Activated CD4-positive, alpha-beta memory T cell treated with anti-CD3 and anti-CD28 coated beads, Interleukin-2, amount 10 ng/mL, durations not matched to agents 7 days and 5 days (primary cell): ENCODE measurements at places on chromosomes 13 and 19. TPM values are rescaled to one million over a fixed set of nuclear protein-coding genes. Genes with fewer than 3 reads are reported as not detected.

GRCh38 chr13:75384879-75385707 is 96.9 kb downstream of the TBC1D4 start:
- no peak for DNase-seq

- no peak for DNase-seq
These were observed 6.0 kb downstream of the PNMA8B start for GRCh38 chr19:46489445-46490272.

DNA sequence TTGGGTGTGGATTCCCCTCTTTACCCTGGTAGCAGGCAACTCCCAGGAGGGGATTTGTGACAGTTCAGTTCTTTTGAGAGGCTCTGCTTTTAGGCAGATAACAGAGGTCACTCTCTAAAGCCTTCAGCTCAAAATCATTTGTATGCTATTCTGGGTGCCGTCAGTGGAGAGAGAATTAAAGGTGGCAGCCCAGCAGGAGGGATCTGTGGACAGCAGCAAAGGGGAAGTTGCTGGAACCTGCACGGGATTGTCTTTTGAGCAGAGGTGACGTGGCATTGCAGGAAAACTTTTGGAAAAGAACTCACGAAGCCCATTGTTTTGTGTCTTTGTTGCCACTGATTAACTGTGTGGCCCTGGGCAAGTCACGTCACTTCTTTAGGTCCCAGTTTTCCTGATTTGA is 62.4 kb upstream of the C1QTNF9 start:
- DNase-seq: no peak

DNA sequence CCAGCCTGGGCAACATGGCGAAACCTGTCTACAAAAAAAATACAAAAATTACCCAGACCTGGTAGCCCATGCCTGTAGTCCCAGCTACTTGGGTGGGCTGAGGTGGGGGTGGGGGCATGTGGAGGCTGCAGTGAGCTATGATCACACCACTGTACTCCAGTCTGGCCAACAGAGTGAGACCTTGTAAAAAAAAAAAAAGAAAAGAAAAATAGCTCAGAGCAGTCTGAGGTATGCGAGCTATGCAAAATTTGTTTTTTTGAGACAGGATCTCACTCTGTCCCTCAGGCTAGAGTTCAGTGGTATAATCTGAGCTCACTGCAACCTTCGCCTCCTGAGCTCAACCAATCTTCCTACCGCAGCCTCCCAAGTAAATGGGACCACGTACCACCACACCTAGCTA is 7.1 kb upstream of the TOMM40 start:
- no peak for DNase-seq

GRCh38 chr19:18502638-18503294 is 19.1 kb downstream of the ELL start:
- DNase-seq: no peak

DNA sequence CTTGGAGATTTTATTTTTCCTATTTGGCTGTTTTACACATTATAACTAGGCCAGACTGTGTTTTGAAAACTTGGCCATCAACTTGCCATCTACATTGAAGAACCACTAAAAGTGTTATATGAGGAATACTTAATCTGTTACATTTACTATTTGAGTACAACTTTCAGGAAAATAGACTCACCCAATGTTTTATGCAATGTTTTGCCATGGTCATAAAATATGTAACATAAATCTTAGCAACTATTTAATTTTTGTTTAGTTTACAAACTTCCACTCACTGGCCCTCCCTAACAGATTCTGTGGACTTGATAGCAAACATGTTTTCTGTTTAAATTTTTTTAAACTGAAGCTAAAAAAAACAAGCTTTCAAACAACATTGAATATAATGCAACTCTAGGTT is 23.7 kb upstream of the TRPC4 start:
- DNase-seq: no peak

- no peak for DNase-seq
These were observed 77.4 kb upstream of the SPATA13 start for GRCh38 chr13:24083141-24083540.

DNA sequence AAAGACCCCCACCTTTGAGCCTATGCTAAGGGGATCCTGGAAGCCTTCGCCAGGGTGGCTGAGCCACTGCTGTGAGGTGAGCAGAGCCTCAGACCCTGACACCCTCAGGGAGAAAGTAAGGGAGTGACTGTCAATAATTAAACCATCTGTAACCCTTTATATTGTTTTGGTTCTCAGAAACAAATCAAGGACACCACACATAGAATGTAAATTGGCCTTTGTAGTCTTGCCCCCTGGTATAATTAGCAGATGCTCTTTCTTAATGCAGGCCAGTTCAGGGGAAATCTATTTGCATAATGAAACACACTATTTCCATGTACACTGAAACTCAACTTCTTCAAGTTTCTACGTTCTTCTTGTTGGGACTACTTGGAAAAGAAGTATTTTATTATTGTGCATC is 127.7 kb upstream of the EDNRB start:
- no peak for DNase-seq

DNA sequence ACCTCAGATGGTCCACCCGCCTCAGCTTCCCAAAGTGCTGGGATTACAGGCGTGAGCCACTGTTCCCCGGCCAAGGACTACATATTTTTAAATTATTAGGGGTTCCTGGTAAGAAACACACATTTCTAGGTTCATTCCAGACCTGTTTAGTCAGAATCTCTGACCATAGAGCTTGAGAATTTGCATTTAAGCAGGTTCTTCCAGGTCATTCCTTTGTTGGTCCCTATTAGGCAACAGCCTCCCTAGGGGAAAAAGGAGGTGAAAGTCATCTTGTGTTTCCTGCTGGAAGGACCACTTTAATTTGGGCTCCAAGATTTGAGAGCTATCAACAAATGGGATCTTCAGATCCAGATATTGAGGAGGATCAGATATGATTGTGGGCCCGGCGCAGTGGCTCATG is 16.3 kb downstream of the S1PR2 start:
- no peak for DNase-seq

DNA sequence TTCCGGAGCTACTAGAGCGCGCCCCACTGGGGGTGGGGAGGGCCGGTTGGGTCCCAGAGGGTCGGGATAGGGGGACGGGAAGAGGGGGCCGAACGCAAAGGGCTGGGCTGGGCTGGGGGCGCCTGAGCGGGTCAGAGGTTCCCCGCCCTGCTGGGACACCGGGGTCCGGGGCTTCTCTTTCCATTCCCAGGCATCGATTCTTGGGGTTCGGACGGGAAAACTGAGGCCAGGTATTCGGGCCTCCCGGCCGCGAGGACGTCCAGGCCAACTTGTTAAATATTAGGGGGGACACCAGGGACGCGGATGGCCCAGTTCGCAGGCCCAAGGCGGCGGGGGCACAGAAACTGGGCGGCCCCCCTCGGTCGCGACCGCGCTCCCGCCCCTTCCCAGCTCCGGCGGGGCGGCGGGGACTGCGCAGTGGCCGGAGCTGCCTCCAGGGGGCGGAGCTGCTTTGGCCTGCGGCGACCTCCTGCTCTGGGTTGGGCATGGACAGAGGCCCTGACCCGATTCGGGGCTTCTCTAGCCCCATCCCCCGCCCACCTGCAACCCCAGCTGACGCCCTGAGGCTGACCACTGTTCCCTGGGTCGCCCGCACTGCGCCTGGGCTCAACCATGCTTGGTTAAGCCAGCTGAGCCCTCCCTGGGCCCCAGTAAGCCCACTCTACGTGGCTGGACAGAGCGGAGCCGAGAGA is 1.2 kb upstream of the KLF16 start:
- DNase-seq: peak; percentile 67

DNA sequence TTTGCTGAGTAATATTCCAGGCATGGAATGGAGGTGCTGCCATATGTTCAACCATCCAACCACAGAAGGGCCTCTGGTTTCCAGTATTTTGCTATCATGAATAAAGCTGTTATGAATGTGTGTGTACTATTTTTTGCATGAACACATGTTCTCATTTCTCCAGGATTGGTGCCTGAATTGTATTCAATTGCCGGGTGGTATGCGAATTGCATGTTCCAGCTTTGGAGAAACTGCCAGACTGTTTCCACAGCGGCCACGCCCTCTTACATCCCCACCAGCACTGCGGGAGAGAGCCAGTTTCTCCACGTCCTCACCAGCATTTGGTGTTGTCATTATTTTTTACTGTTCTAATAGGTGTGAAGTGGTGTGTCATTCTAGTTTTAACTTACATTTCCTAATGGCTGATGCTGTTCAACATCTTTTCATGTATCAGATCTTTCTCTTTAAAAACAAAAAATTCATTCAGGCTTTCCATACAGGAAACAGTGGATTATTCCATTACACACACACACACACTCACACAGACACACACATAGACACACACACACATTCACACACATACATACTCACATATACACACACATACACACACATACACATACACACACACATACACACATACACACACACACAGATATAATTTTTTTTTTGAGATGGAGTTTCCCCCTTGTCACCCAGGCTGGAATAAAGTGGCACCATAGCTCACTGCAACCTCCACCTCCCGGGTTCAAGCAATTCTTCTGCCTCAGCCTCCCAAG is 154.1 kb downstream of the PTPRS start:
- DNase-seq: no peak

GRCh38 chr19:49422407-49423070 is 702 bp downstream of the PTH2 start:
- DNase-seq: peak; percentile 81

DNA sequence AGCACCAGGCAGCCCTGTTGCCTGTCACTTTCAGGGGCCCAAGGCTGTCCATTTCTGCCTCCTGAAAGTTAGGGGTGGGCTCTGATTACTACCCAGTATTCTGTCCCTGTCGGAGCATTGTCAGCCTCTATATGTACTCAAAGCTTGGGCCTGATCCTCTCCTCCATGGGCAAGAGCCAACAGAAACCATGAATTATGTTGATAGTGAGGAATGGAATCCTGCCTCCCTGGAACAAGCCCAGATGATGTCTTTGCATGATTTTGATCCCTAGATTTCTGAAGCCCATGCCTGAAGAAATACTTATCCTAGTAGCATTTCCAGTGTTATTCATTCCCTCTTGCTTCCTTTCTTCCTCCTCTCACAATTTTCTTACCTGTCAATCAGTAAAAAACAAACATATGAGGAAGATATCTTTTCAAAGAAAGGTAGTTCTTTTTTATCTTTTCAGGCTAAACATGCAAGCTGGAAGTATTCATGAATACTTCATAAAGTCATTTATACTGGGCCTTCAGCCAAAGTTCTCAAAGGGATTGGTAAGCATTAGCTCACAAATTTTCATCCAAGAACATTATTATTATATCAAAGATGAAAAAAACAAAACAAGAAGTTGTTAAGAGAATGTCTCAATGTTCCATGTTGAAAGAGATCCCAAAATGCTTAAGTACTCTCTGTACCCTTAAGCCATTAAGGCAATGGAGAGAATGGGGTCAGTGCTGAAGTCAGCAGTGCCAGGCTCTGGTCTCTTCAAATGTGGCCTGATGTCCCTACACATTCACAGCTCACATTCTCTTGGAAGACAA is 171.7 kb downstream of the NHLRC3 start:
- DNase-seq: no peak

DNA sequence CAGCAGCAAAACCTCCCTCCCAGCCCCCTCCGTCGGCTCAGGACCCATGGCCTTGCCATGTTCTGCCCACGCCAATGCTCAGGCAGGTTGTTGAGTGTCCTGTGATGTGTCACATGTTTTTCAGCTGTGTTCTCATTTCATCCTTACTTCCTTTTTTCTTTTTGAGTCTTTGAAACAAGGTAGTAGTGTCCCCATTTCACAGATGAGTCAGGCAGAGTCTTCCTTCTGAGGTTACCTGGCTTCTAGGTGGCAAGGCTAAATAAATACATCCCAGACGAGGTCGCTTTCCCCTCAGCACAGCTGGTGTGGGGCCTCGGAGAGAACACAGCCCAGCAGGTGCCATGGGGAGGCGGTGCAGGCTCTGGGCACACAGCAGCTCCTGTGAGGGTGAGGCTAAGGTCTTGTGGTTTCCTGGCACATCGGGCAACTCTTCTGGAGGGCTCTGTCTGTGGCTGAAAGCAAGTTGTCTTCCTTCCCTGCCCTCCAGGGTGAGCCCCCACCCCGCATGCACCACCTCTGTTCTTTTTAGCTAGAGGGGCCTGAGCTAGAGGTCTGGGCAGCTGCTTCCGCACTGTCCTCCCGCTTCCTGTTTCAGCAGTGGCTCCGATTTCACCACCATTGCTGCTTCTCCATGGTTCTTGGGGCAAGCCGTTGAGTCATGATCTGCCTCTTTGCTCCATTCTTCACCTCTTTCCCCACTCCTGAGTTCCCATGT is 15.1 kb downstream of the PRAM1 start:
- peak; percentile 69 for DNase-seq

DNA sequence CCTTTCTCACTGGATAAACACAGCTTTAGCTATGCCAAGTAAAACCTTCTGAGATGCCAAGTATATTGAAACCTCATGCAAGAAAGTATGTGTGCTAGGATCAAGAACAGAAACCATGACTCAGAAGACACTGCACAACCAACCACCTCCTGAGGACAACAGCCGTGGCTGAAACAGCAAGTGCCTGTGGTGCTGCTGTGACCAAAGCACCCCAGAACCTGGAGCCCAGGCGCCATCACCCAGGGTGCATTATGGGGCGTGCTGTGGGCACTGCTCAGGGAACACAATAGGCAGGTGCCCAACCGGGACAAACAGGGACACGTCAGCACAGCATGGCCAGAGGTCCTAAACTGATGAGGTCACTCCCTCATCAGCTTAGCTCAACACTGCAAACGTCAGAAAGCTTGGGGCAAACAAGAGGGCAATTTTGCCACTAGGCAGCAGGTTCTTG is 101.3 kb upstream of the SLC15A1 start:
- DNase-seq: peak; percentile 68

- DNase-seq: no peak
These were observed 68.2 kb downstream of the CACNA1A start for GRCh38 chr19:13437919-13438618.

GRCh38 chr19:35540356-35540927 is 5.0 kb upstream of the TMEM147 start:
- no peak for DNase-seq

- no peak for DNase-seq
These were observed 65.8 kb downstream of the ZIC5 start for GRCh38 chr13:99905814-99906213.

The CABP5 gene
- total RNA-seq: not detected

The CELF5 gene
- total RNA-seq: 0.43 TPM

The CDC37 gene
- total RNA-seq: 239 TPM

The NLRP8 gene
- not detected for total RNA-seq

The NDUFA3 gene
- 115 TPM for total RNA-seq

The RELB gene
- total RNA-seq: 32.6 TPM

The IGFL1 gene
- not detected for total RNA-seq

The S1PR5 gene
- total RNA-seq: 0.63 TPM
